ENCODE measurements at places on chromosomes 1 and 21.

DNA sequence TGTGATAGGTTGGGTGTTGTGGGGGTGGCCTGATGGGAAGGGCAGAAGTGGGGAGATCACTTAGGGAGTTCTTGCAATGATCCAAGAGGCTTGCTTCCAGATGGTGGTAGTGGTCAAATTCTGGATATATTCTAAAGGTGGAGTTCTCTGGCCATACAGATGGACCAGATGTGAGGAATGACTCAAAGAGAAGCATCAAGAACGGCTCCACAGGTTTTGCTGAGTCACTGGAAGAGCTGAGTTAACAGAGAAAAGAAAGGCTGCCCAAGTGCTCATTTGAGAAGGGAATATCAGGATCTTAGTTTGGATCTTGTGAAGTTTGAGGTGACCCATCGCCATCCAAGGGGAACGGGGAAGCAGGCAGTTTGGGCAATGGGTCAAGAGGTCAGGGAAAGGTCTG is 192.9 kb upstream of the GALNT2 start:
- DNase-seq, result no peak

DNA sequence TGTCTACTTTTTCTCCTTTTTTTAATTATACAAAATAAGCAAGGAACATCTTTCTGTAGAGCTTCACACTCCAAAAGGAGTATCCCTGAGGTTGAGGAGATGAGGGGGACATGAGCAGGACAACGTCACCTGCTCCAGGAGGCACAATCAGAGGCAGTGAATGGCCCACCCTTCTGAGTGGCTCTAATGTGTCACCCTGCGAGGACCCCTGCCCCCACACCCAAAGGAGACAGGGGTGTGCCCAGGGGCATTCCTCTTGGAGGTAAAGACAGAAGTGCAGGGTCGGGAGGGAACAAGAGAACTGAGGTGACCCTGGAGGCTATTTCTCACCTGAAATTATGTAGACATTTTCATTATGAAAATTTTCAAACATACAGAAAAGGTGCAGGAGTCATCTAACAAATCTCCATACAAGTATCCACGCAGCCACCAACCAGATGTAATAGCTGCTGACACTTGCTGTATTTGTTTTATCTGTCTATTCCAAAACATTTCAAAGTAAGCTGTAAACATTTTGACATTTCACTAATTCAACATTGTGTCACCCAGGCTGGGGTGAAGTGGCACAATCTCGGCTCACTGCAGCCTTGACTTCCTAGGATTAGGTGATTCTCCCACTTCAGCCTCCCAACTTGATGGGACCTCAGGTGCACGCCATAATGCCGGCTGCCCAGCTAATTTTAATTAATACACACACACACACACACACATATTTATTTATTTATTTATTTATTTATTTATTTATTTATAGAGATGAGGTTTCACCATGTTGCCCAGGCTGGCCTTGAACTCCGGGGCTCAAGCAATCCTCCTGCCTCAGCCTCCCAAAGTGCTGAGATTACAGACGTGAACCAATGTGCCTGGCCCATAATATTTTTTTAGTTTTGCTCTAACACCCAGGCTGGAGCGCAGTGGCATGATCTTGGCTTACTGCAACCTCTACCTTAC is 70.7 kb downstream of the RUNX3 start:
- DNase-seq, result no peak

- DNase-seq, result peak; percentile 26
Measured at GRCh38 chr1:27787895-27788294, 14.9 kb downstream of the STX12 start.

GRCh38 chr1:202998836-202999750 is 8.1 kb upstream of the TMEM183A start:
- DNase-seq, result peak; percentile 50
